ENCODE measurements at places on chromosomes 2 and 18.

DNA sequence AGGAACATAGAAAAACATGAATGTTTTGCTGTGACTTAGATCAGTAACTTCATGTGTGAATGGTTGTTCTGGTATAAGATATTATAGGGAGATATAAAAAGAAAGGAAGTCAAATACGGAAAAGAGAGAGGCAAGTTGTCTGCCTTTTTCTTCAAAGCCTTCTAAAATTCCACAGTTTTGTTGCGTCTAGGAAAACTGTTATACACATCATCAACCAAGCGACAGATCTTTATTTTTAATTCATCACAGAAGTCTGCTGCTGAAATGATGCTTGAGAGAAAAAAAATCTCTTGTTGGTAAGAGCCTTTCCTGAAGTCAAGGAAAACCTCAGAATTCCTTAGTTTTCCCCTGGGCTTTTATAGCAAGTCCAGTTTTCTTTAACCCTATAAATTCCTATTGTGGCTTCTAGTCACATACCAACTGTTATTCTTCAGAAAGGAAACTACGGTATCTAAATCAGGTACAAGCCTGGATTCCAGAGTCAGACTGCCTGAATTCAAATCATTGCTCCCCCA is 36.3 kb upstream of the TANC1 start:
- DNase-seq: no peak

GRCh38 chr18:62670573-62670972 is 44.8 kb upstream of the PHLPP1 start:
- no peak for DNase-seq

DNA sequence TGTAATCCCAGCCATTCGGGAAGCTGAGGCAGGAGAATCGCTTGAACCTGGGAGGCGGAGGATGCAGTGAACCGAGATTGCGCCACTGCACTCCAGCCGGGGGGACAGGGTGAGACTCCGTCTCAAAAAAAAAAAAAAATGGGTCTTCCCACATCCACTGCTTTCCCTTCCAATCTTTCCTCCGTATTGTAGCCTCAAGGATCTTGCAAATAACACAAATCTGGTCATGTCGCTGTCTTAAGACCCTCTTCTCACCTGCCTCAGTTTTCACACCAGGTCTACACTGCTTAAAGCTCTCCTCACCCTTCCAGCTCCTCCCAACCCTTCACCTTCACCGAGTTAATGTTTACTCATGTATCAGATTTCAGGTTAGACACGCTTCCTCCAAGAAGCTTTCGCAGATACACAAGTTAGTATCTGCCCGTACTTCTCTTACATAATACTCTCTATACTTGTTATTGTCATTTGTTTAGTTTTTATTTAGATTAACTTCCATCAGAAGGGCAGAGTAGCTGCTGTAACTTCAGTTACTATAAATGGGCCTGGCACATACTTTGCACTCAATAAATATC is 1.5 kb downstream of the IER3IP1 start:
- peak; percentile 16 for DNase-seq

DNA sequence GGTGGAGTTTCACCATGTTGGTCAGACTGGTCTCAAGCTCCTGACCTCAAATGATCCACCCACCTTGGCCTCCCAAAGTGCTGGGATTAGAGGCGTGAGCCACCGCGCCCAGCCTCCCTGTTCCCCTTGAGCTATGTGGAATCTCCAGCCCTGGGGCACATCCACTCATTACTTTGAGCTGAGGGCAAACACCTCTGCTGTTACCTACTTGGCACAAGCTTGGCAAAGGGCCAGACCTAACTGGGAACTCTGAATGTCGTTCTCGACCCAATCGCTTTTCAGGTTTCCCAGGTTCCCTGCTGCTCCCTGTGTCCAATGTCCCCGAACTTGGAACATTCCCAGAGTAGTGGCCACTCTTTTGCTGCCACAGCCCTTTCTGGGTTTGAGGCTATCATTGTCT is 40.6 kb downstream of the CHST10 start:
- DNase-seq: peak; percentile 13

DNA sequence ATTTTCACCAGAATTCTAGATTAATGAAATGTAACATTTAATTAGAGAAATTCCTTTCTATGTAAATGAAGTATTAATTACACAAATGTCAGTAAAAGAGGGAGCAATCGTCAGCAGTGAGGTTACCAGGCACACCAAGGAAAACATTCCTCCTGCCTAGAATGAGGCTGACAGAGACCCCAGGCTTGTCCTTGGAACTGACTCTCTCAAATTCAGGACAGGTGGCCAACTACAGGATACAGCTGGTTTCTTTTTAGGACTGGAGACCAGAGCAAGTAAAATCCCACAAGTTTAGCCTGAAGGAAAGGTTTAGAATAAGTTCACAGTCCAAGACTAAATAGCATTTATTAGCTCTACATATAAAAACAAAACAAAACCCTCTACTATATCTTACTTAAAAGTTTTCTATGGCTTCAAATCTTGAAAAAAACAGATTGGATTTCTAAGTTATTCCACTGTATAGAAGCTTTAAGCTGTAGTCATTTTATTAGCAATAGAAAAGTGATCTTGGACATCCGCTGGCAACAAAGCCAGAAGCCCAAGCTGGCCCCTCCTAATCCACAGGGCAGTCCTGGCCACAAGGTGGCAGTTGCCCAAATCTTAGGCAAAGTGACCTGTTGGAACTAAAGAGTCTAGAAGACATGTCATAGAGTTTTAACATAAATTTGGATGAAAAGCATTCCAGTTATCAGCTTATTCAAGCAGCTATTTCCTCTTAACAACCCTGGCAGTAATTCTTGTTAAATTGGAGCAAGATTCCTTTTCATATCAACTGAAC is 81.0 kb downstream of the SP3 start:
- DNase-seq: peak; percentile 58

GRCh38 chr18:36561046-36561445 is 263.5 kb downstream of the FHOD3 start:
- no peak for DNase-seq

DNA sequence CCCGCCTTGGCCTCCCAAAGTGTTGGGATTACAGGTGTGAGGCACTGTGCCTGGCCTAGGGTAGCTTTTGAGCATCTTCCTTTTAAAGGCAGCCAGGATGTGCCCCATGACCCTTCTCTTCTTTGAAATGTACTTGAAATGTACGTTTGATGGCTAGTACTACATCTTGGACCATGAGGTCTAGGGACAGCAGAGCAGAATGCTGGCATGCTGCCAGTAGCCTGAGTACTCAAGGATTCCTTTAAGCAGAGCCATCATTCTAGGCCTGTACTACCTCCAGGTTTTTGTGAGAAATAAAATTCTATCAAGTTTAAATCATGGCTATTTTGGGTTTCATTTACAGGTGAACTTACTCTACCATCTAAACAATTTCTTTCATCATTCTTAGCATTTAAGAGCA is 2.9 kb upstream of the EML6 start:
- DNase-seq: no peak

GRCh38 chr2:109018452-109018851 is 29.4 kb upstream of the EDAR start:
- DNase-seq: no peak

GRCh38 chr18:69127873-69128500 is 272.7 kb upstream of the DOK6 start:
- no peak for DNase-seq

DNA sequence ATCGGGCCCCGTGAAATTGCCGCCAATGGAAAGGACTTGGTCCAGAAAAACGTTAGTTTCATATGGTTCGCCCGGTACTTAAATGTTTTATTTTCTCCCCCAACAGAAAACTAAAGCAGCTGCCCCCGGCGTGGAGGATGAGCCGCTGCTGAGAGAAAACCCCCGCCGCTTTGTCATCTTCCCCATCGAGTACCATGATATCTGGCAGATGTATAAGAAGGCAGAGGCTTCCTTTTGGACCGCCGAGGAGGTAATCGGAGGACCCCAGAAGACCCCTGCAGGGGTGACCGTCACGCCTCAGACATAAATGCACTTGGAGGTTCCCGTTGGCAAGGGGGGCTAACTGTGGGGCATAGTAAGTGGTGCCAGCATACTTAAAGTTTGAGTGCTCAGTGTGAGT is 742 bp downstream of the RRM2 start:
- DNase-seq: no peak

- no peak for DNase-seq
Measured at GRCh38 chr18:49926106-49926745, 112.9 kb upstream of the ACAA2 start.

- DNase-seq: no peak
Measured at GRCh38 chr2:119259296-119259860, 35.7 kb downstream of the STEAP3 start.
